ENCODE measurements at places on chromosomes 7 and 10. TPM values are rescaled to one million over a fixed set of nuclear protein-coding genes. Genes with fewer than 3 reads are reported as not detected.

DNA sequence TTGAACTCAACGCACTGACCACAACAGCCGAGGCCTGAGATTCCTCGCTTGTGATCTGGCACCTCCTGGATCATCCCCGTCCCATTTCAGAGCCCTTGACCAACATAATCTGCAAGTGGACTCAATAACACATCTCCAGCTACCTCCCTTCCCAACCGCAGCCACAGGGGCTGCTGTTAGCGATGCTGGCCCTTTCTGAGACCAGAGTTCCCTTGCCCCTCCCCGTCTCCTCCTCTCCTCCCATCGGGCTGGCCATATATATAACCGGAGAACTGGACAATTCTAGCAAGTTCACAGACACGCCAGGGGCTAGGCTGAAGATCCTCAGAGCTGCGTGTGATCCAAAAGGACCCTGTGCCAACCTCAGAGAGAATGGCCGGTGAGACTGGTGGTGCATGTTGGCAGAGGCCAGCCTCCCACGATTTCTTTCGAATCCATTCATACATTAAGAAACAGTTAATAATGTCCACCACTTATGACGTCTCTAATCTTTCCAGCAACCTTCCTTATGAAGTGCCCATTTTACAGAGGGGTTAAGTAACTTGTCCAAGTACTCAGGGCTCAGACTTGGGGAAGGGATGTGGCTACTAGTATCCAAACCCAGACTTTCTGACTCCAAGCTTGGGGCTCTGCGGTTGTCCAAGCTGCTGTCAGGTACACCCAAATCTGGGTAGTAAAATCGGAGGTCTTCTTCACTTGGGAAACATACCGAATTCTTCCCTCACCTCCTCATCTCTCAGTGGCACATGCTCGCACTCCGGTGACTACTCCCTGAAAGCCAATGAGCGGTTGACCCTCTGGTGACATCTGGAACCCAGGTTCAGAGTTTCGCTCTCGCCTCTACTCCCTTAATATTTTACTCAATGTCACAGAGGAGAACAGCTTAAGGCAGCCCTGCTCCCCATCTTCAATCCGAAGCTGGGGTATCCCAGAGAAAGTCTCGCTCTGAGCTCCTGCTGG lies 11.2 kb upstream of the FEZF1 start:
- DNase-seq = no peak

DNA sequence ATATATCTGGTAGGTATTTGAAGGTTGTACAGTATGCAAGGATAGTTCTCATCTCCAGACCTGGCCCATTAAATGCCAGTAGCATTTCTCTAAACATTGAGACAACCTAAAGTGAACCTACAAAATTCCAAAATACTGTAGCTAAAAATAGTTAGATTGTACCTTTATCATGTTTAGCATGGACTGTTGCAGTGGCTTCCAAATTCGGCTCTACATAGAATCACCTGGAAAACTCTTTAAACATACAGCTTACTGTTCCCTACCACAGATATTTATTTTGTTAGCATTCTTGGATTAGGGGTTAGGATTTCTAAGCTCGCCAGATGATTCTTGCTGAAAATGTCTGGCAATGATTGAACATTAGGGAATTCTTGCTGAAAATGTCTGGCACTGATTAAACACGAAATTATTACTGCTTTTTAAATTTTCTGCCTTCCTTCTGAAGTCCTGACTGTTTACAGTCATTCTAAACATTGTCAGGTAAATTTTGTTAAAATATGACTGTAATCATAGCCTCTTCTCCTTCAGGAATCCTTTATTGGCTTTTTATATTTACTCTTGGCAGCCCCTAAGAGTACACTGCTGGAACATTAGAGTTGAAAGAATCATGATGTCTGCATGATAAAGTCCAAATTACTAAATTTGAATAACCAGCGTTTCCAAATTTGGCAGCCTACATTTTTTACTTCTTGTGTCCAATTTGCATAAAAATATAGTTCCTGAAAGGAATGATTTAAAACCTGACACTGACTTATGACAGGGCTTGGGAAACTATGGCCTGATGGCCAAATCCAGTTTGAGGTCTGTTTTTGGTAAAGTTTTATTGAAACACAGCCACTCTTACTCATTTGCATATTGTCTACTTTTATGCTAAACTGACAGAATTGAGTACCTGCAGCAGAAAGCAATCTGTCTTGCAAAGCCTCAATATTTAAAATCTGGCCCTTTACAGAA lies 40.3 kb downstream of the SHOC2 start:
- no peak for DNase-seq

GRCh38 chr10:77756319-77757232 lies 119.0 kb upstream of the KCNMA1 start:
- DNase-seq = peak; percentile 24

GRCh38 chr7:36736090-36736898 lies 12.0 kb upstream of the AOAH start:
- DNase-seq = no peak

DNA sequence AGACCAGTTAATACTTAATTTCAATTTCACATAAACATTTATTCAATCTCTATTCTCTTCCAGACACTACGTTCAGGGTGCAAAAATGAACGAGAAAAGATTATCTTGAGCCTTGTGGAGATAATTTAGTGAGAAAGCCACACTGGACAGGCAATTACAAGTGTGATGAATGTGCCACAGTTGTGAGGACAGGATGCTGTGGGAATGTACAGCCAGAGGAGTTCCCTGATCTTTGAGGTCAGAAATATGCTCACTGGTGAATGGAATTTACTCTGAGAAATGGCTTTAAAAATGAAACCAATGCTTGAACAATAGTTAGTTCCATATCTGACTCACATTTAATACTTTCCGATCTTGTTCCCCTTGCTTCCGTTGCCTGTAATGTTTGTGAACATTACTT lies 864.8 kb downstream of the GATA3 start:
- no peak for DNase-seq

DNA sequence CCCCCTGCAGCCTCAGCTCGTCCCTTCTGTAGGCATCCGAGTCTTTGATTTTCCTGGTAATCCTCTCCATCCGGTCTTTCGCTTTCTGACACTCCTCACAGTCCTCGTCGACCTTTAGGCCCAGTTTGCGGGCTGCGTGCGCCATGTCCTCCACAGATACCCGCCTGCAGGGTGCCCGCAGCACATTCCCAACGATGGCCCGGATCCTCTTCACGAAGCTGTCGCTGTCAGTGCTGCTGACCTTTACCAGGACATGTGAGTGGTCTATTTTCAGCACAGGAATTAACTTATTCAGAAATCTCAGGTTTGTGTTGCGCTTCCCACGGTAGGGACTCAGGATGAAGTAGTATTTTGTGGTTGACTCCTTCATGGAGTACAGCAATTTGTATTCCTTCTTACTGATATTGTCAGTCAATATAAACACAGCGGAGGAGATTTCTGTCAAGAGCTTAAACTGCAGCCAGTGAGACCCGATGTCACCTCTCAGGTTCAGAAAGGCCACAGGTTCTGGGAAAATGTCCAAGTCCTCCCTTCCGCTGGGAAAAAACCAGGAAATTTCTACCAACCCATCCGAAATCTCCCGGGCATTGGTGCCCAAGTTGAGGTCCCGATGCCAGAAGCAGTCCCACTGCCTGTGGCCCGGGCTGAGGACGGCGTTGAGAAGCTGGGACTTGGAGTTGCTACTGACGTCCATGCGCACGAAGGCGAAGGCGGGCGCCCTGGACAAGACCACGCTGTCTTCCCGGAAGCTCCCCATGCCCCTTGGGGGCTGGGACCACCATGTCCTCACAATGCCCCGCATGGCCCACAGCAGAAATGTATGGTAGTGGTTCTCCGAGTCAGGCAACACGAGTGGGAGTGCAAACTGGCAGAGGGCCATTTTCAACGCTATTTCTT lies 8.9 kb upstream of the MRPS24 start:
- DNase-seq = no peak

DNA sequence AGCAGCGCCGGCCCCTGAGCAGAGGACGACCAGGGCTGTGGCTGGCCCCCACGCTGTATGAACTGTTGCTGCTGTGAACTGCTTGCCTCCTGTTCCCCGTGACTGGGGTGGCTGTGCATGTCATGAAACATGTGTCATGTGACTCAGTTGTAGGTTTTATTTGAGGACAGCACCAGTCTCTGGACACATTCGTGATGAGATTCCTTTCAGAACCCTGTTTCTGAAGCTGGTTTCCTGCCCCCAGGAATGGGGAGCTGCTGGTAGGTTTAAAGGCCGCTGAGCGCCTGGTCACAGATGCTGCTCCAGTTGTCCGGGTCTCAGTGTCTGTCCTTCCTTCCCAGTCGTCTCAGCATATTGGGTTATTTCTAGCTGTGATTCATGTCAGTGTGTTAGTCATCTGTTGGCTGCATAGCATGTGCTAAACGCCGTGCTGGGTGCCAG lies 79.1 kb upstream of the PPIF start:
- no peak for DNase-seq

Gene UTF1
- polyA plus RNA-seq = 0.26 TPM
